HS-27A (cell line): ENCODE measurements at places on chromosomes 7 and 10.

DNA sequence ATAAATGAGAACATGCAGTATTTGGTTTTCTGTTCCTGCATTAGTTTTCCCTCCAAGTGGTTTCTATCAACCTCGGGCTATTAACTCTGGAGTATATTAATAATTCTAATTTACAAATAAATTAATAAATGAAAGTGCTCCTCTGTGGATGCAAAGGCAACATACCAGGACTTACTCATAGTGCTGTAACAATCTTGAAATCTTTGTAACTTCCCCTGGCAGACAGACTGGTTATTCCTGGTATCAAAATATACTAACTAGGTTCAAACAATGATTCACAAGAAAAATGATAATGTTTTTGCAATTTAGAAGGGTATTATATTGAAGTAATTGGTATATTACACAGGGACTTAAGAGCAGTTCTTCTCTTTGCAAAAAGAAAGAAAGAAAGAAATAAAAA, 177.2 kb downstream of the FANK1 start:
- no peak for DNase-seq

DNA sequence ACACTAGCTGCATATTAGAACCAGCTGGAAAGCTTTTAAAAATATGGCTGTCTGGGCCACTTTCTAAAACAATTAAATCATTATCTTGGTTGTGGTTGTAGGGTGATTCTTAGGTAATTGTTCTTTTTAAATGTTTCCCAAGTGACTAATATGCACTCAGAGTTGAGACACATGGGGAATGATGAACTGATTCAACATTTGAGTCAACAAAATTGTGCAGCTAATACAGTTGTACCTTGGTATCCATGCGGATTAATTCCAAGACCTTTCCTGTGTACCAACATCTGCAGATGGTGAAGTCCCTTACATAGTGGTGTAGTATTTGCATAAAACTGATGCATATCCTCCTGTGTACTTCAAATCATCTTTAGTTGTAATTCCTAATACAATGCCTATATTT, 242.2 kb downstream of the ATRNL1 start:
- no peak for DNase-seq

- DNase-seq = no peak
Observed at GRCh38 chr7:149060156-149060555, 30.4 kb downstream of the ZNF786 start.

- no peak for DNase-seq
Observed at GRCh38 chr10:87878664-87879459, 15.4 kb downstream of the PTEN start.

- DNase-seq = no peak
Observed at GRCh38 chr10:86176850-86177536, 189.6 kb downstream of the GRID1 start.

GRCh38 chr7:135235841-135236240, 2.2 kb downstream of the STRA8 start:
- DNase-seq = no peak

- no peak for DNase-seq
Observed at GRCh38 chr7:1160670-1161021, 650 bp upstream of the ZFAND2A start.

- no peak for DNase-seq
Observed at GRCh38 chr10:44316187-44316921, 68.5 kb downstream of the CXCL12 start.

GRCh38 chr7:28069807-28070206, 110.8 kb downstream of the JAZF1 start:
- DNase-seq = no peak

GRCh38 chr10:114208351-114208750, 29.2 kb downstream of the TDRD1 start:
- DNase-seq = no peak

DNA sequence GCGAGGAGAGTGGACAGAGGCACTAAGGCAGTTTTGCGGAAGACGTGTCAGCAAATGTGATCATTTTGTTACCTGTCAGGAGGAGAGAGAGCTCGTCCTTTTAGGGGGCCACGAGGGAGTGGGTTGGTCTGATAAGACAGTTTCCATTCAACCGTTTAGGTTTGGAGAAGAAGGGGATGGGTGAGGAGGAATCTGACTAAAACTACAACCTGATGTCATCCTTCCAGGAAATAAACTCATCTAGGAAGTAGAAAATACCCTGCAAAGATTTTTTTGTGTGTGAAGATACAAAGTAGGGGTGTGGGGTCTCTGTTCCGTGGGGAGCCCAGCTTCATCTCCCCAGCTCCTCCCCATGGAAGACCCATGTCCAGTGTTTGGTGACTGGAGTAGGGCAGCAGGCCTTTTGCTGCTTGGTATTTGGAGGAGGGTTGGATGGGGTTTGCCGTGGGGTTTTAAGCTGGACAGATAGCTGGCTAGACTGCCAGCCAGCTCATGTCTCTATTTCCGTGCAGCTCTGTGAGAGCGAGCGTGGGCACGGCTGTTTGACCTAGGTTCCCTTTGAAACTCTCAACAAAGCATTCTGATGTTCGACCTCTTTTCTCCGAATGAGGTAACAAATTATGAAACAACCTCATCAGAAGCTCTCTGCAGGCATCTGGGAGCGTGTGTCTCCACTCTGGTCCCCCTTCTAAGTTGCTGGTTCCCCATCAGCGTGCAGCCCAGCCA, 136.0 kb upstream of the TCF7L2 start:
- no peak for DNase-seq

GRCh38 chr10:6928586-6928985, 348.5 kb upstream of the PRKCQ start:
- no peak for DNase-seq

- DNase-seq = no peak
Observed at GRCh38 chr7:36547416-36547815, 157.8 kb downstream of the ANLN start.
